ENCODE measurements at places on chromosomes 12 and 14.

DNA sequence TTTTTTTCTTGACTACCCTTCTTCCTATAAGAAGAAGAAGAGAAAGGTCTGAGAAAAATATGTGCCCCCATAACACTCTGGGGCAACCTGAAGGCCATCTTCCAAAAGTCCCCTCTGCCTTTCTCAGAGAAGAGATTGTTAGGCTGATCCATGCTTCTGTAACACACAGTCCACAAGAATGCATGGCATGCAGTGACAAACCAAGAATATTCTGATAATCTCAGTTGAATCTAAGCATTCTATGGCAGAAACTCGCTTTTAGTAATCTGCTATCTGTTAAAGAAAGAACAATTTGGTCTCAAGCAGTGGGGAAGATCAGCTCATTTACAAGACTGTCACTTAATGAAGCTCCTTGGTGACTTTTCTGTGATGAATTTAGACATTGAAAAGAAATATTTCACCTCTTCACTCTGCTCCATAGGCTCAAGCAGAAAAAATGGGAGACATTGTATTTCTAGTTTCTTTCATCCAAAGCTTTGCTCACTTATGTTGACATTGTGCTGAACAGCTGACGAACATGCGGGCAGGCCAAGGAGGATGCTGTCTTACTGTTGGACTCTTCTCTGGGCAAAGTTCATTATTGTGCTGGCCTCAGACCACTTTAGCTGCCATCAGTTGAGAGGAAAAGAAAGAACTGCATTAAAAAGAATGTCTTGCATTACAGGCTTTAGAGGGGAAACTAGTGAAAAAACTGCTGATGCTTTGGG is 957.1 kb downstream of the DIO2 start:
- DNase-seq: no peak

DNA sequence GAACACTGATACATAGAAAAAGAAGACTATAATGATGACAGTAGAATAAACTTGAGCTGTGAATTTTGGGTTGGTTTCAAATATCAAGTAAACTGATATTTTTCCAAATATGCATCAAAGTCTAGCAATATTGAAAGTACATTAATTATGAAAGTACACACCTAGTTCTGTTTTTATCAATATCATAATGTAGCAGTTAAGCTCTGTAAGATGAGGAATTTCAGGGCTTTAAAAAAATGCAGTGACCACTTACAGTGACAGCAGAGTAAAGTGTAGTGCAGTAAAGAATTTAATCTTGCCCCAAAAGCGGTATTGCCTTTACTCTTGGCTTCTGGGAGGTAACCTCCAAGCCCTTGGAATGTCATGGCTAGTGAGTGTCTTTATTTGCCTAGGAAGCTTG is 102.9 kb upstream of the ABCD2 start:
- DNase-seq: no peak

DNA sequence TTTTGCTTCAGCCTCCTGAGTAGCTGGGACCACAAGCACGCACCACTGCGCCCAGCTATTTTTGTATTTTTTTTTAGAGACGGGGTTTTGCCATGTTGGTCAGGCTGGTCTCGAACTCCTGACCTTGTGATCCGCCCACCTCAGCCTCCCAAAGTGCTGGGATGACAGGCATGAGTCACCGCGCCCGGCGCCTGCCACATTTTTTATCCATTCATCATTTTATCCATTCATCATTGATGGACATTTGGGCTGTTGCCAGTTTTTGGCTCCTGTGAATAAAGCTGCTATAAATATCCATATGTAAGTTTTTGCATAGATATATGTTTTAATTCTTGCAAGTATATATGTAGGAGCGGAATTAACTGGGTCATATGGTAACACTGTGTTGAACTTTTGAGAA is 79.5 kb downstream of the DAAM1 start:
- DNase-seq: no peak

GRCh38 chr14:100138082-100138787 is 21.2 kb downstream of the DEGS2 start:
- DNase-seq: no peak

GRCh38 chr14:36162267-36162666 is 14.3 kb downstream of the PTCSC3 start:
- DNase-seq: no peak

Data from right hindlimb (tissue), 1 donor.